ENCODE measurements at places on chromosomes 7 and 10.
A peak's percentile ranks its signal among the peaks of the same experiment; 100 is the strongest.

- DNase-seq, result peak; percentile 19
These were observed 52.2 kb upstream of the ZPBP start for GRCh38 chr7:50145226-50145625.

GRCh38 chr7:21966271-21966670 lies 20.6 kb upstream of the CDCA7L start:
- no peak for DNase-seq

- DNase-seq, result no peak
These were observed 282.0 kb downstream of the ADK start for GRCh38 chr10:74432841-74433594.

GRCh38 chr10:61589547-61590243 lies 73.0 kb upstream of the CABCOCO1 start:
- DNase-seq, result no peak

DNA sequence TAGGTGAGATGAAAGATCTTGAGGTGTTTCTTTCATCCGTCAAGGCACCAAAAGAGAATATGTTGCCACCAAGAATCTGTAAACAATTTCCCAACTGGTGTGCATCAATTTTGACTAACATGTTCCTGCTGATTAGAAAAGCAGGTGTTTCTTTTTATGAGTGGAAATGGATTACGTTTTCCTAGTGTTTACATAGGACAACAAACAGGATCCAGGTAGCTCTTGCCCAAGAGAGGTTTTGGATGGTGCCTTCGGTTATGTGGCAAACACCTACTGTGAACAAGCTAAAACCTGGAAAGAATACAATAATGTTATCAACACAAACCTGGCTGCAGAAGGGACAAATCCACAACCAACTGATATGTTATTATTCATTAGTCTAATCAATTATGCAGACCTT lies 53.6 kb upstream of the WNT16 start:
- DNase-seq, result no peak

DNA sequence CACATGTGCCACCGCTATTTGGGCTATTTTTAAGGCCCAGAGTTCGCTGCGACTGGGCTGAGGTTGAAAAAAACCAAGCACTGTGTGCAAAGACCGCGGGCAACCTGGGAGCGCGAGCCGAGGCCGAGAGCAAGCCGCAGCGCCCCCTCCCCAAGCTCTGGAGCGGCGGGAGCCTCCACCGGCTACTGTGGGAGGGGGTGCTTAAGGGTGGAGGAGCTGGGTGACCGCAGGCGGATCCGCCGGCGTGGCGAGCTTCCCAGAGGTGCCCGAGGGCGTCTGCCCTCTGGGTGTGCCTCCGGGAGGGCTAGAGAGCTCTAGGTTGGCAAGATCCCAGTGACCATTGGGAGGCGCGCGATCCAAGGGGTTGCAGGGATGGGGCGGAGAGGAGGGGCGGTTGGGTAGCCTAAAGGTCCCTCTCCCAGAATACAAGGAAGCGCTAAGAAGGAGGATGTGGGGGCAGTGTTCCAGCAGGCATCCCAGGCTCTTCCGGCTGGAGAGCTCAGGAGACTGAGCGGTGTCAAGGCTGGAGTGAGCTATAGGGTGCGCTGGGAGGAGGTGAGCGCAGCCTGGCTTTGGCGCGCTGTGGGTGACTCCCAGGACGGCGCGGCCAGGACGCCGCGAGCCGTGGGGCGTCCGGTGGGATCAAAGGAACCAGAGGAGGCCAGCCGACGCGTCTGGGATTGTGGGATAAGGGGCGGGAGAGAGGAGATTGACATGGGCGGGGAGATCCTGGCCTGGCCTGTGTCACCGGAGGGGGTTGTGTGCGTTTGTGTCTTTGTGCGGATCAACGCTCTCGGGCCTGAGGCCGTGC lies 8.0 kb downstream of the DLX5 start:
- DNase-seq, result peak; percentile 91

- no peak for DNase-seq
These were observed 191.5 kb upstream of the GPR26 start for GRCh38 chr10:123474700-123475099.

GRCh38 chr10:124708922-124709520 lies 35.2 kb downstream of the FAM53B start:
- no peak for DNase-seq

GRCh38 chr7:12519682-12520009 lies 50.9 kb upstream of the SCIN start:
- no peak for DNase-seq

- no peak for DNase-seq
These were observed 34.4 kb downstream of the LHFPL3 start for GRCh38 chr7:104362756-104363155.

DNA sequence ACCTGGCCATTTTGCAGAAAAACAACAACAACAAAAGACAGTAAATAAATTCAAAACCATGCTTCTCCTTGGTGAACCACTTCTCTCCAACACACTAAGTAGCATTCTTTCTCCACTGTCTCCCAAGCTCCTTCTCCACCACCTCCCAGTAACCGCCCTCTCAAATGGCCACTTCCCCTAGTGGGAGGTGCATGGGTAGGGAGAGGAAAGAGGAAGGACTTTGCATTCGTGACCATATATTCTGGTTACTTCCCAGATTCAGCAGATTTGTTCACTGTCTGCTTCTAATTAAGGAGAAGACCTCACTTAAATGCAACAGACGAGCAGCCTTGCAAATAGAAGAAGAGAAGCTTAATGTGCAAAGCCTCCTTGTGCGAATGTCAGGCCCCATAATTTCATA lies 166.8 kb downstream of the SORCS1 start:
- DNase-seq, result no peak

DNA sequence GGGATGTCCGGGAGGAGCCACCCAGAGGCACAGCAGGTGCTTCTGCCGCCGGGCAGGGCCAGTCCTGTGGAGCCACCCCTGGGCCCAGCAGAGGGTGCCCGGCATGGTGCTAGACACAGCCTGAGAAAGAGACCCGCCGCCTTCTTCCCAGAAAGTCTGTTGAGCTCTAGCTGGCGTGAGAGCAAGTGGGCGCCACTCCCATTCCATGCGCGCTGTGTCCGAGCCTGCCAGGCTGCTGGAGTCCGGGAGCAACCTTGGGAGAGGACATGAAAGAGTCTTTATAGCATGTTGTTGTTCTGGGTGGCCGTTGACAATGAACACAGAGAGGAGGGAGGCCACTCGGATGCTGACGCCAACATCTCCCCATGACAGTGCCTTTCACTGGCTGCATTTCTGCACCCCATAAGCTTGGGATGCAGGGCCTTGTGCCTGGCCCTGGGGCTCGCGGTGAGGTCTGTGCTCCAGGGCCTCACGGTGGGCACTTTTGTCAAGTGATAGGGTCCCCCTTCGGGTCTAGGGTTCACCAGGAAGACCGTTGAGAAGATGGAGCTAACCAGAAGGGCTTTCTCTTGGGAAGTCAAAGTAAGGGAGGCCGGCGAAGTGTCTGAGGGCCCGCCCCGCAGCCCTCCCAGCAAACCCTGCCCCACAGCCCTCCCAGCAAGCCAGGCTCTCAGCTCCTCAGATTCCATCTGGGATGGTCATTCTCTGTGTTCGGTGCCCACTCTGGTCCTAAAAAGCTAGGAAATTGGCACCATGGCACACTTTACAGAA lies 47.3 kb downstream of the NKX6-2 start:
- DNase-seq, result no peak

GRCh38 chr10:33484787-33485186 lies 150.3 kb upstream of the NRP1 start:
- DNase-seq, result no peak

GRCh38 chr10:133176546-133176945 lies 16.5 kb downstream of the KNDC1 start:
- DNase-seq, result no peak

DNA sequence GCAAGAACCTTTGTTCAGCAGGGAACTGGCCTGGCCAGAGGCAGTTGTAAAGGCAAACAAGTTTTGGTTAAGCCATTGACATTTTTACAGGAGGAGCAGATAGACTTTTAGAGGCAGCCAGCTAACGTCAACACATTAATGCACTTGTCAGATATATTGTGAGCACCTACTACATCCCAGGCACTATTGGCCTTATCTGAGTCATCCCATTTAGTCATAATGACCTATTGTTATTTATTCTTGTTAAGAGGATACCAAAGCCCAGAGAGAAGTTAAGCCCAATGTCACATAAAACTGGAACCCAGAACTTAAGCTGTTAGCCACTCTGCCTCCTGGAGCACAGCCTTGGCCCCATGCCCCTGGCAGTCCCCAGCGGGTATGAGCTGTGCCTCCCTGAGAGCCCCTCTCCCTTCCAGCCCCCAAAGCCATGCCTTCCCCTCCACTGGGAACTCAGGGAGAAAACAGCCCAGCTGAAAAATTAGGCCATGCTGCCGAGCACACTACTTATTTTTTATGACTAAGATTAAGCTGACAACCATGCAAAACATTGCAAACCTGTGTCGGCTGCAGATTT lies 32.7 kb upstream of the TRIM8 start:
- DNase-seq, result no peak

GRCh38 chr7:139339698-139340036 lies 1.5 kb upstream of the FMC1 start:
- DNase-seq, result no peak

DNA sequence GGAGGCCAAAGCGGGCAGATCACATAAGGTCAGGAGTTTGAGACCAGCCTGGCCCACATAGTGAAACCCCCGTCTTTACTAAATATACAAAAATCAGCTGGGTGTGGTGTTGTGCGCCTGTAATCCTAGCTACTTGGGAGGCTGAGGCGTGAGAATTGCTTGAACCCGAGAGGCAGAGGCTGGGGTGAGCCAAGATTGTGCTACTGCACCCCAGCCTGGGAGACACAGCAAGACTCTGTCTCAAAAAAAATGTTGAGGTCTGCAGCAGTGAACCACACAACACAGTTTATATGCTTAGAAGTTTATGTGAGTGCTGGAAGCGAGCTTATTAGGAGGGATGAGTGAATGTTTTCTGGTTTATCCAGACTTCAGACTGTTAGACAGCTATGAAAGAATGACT lies 10.4 kb downstream of the LHPP start:
- no peak for DNase-seq

GRCh38 chr10:92766451-92766850 lies 76.7 kb downstream of the HHEX start:
- DNase-seq, result no peak

GRCh38 chr7:81370822-81371221 lies 399.0 kb downstream of the HGF start:
- DNase-seq, result no peak

- no peak for DNase-seq
These were observed 109.4 kb downstream of the SUGCT start for GRCh38 chr7:40244226-40244625.

DNA sequence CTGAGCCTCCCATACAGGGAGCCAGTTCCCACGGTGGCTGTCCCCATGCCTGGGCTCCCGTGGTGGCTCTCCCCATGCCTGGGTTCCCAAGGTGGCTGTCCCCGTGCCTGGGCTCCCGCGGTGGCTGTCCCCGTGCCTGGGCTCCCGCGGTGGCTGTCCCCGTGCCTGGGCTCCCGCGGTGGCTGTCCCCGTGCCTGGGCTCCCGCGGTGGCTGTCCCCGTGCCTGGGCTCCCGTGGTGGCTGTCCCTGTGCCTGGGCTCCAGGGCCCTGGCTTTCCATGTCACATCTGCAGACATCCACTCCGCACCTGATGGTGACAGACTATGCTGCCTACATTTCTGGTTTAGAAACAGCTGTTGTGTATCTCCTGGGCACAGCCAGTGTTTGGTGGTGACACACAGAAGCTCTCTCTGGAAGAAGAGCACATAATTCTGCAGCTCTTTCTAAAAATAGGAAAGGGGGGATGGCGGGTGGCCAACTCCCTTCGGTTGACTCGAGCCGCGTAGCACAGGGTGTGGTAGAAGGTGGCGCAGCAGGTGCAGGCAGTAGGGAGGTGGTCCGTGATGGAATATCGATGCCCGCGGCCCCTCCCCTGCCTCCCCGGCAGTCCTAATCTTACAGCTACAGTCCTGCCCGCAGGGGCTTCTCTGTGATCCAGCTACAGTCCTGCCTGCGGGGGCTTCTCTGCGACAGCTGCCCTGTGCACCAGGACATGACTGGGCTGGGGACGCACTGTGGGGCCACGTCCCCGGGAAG lies 251.2 kb downstream of the DNAJB6 start:
- no peak for DNase-seq

DNA sequence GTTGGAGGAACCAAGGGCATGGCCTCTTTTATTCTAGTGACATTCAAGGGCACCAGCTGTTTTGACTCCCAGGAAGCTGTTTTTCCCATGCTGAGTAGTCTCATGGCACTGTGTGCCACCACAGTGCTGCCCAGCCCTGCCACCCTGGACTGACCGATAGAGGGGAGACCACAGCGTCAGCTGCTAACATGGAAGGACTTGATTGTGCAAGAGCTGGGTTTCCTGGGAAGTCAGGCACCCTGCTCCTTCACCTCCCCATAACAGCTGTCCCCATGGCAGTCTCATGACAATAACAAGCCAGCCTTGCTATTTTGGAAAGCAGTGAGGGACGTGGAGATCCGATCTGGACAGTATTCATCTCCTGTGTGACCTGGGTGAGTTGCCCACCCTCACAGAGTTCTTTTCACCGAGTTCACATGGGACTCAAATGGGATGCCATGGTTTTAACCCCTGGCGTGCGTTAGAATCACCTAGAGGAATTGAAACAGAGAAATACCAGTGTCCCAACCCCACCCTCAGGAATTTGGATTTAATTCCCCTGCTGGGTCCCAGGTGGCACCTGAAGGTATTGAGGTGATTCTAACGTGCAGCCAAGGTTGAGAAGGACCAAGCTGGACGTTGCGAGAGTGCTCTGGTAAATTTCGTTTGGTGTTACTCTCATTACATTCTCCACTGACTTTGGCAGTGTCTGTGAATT lies 174.8 kb downstream of the CELF2 start:
- no peak for DNase-seq

DNA sequence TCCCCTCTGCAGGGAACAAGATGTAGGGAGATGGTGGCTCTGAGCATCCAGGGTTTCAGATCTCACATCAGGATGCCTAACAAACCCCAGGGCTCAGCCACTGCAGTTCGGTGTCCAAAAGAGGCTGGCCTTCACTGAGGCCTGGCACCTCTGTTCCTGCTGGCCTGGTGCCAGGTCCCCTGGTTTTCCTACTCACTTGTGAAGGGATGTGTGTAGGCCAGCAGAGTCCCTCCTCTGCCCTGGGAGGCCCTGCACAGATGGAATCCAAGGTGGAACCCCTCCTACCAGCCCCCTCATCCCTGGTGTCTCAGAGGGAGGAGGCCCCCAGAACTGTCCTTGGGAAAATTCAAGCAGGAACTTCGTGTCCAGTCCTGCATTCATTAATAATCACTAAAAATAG lies 260.6 kb downstream of the CCSER2 start:
- DNase-seq, result no peak

- no peak for DNase-seq
These were observed 39.5 kb downstream of the GARS1 start for GRCh38 chr7:30634193-30634626.

DNA sequence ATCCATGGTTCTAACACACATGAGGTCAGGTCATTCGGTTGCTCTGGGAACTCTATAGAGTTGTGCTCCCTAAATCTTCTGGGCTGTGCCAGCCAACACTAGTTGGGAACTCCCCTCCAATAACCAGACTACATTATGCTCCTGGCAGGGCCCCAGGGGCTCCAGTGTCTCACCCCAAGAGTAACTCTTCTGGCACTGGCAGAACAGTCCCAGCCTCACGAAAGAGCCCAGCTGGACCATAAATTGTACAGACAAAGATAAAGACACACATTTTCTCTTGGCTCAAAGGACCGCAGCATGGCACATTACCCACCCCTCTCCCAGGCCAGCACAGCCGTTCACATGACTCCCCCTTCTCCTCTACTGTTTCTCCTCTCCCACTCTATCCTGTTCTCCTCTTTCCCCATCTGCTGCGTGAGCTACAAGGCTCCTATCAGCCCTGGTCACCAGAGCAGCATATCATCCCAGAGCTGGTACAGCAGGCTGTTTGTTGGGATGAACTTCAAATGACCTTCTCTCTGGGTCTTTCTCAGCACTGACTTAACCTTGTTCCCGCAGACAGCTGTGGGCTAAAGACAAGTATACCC lies 230.6 kb downstream of the PLXNA4 start:
- DNase-seq, result no peak

- no peak for DNase-seq
These were observed 71.2 kb downstream of the SUGCT start for GRCh38 chr7:40205992-40206391.
